CD4-positive, alpha-beta T cell treated with Interleukin-2 at 100 ng/mL for 4 hours (primary cell): ENCODE measurements at places on chromosomes 6 and 20.

- DNase-seq: no peak
Measured at GRCh38 chr6:111585241-111585973, 20.3 kb downstream of the TRAF3IP2 start.

DNA sequence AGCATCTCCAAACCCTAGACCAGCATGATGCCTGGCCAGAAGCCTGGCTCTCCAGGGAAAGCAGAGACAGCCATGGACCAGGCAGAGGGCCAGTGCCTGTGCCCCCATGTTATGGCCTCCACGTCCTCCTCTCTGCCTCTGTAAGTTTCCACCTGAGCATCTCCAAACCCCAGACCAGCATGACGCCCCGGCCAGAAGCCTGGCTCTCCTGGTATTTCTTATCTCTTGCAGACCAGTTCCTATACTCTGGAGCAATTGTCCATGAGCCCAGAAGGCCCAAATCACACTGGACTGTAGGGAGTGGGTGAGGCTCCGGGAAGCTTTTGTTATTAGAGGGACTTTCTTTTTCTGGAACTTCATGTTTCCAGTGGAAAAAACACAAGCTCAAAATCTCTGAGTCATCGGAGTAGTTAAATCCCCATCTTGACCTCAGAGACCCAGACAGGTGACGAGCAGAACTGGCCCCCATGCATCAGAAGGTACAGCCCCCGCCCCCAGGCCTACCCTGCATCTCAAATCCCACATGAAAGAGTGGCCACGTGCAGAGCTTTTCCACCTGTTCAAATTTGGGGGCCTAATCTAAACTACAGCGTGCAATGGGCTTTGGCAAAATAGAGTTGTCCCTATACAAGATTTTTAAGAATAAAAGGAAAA, 110.2 kb upstream of the FOXQ1 start:
- DNase-seq: no peak

DNA sequence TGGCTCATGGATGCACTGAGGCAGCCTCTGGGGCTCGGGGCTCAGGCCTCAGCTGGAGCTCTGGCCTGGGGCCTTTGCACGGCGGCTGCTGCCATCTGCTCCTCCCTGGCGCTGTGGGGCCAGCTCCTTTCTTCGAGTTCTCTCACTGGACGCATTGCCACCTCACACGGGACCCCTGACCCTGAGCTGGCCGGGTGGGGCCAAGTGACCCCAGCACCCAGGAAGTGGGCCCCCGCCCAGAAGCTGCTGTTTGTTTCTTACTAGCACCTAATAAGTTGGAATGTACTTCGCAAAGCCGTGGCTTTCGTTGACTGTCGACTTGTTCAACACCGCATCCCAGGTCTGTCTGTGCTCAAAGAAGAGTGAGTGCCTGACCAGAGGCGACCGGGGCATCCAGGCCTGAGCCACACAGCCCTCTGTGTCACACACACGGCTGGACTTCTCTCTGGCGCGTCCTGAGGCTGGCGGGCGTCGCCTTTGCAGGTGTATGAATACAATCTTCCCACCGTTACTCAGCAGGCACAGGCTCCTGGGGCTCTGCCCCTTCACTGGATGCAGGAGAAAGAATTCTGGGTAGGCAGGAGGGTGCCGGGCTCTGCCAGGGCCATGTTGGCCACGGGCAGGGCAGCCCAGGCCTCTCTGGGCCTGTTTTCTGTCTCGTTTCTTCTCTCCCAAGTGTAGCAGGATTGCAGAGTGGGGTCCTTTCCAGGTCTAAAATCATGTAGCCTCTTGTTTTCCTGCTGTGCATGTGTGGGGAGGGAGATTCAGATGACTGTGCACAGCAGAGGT, 112.9 kb downstream of the DLL1 start:
- DNase-seq: no peak

- DNase-seq: peak; percentile 50
Measured at GRCh38 chr6:33633462-33634158, 12.5 kb downstream of the ITPR3 start.

DNA sequence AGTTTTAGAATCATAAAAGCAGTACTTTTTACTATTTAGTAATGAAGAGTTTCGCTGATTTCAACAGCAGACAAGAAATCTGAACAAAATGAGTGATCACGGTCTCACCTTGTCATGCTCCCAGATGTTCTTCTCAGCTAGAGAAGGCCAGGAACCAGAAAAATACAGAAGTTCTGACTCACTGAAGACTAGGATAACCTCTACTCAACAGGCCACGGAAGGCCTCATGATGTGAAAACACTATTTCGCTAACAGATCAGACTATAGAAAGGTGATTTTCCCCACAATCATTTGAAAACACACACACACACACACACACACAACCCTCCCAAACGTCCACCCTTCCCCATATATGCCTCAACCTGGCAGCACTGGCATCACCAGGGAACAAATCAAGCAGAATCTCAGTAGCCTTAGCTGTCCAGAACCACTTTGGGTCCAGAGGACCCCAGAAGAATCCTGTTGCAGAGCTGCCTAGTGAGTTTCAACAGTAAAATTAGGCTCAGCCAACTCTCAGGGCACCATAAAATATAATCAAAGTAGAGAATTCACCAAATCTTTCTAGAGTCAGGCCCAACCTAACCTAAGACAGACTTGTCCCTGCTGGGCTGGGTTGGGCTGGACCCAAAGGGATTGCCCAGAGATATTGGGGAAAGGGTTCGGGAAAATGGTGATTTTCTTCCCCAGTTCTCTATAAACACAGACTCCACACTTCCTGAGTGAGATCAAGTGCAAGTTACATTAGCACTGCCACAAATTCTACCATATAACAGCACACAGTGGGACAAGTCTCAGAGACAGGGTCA, 7.9 kb downstream of the EXOC2 start:
- peak; percentile 12 for DNase-seq

DNA sequence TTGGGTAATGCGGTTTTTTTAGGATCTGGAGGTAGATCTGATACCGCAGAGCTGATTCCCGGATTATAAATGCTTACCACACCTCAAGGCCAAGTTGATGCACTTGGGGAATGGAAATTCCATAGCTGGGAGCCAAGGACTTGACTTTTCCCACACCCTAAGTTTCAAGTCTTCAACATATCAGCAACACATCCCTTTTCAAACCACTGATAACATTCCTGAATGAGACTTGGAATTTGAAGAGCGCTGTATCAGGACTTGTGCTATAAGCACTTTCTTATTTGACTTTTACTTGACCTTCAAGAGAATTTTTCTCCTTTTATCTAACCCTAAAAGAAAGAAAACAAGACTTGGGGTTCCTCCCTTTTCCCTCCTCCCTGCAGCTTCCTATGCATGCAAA, 90.6 kb upstream of the NAA20 start:
- no peak for DNase-seq

GRCh38 chr6:89368107-89368506, 15.6 kb upstream of the UBE2J1 start:
- DNase-seq: peak; percentile 64

- DNase-seq: peak; percentile 85
Measured at GRCh38 chr6:35601331-35602132, 87.2 kb downstream of the FKBP5 start.

GRCh38 chr6:4894049-4894448, 109.8 kb downstream of the RPP40 start:
- no peak for DNase-seq

- no peak for DNase-seq
Measured at GRCh38 chr6:145690969-145691368, 44.4 kb downstream of the EPM2A start.

- peak; percentile 48 for DNase-seq
Measured at GRCh38 chr6:151690768-151691562, 116.5 kb upstream of the ESR1 start.

GRCh38 chr6:73169633-73170032, 55.7 kb downstream of the KHDC1L start:
- DNase-seq: no peak

DNA sequence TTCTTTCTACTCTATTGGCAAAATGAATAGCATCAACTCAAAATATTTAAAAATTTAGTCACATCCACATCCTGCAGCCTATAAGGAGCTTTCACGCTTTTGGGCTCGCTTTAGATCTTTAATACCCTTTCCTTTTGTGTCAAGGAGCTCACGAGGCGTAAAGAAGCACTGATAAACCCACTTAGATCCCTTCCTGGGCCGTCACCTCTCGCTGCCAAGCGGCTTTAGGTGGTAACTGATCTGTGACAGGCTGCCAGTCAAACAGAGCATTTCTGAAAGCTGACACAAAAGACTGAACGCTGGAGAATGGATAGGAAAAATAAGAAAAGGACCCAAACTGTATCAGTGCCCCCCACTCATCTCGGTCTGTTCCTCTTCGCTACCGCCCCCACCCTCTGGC, 385.7 kb upstream of the MMS22L start:
- DNase-seq: no peak

DNA sequence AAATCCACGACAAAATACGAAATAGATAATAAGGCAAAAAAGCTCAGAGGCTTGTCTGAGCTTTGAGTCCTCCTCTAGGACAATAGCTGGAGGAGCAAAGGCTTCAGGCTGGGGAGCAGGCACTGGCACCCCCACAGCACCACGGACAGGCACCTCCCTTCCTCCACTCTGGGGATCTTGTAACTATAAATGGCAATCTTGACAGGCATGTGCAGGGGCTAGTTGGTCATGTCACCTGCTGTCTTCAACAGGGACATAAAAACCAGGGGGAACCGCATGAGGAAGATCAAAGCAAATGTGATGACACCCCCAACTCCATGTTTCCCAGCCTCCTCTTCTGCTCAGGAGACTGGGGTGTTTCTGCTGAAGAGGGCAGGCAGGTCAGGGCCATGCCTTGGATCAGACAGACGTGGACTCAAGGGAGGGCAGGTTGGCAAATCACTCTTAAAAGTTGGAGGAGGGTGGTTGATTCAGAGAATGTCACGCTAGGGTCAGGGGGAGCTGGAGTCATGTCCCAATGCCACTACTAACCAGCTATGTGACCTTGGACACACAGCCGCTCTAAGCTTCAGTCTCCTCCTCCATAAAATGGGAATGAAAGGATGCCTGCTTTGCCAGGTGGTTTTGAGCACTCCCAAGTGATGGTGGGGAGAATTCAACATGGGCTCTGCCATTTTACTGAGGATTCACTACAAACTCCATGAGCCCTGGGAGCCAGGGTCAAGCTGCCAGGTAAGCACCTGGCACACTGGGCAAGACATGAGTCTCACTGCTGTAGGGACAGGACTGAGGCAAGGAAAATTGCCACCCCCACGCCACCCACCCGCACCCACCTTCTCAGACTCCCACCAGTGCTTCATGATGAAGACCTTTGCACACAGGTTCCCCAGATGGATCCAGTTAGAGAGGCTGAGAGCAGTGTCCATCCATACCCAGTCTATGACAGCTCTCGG, 48.0 kb downstream of the NPEPL1 start:
- DNase-seq: no peak

GRCh38 chr20:38143646-38144554, 21.2 kb downstream of the TGM2 start:
- DNase-seq: no peak

DNA sequence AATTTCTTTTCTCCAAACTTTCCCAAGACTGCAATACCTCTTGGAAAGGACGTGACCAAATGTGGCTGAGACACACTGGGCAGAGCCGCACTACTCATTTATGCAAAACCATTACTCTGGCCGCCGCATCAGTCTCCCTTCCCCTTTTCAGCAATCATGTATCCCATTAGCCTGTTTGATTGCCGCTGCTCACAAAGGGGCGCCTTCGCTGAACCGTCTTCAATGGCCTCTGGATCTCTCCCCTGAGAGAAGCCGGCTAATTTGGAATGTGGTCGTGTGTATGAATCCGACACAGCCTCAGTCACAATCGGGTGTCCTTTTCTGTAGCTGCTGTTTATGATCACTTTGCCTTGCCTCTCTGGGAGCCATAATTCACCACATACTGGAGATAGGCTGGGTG, 361.1 kb downstream of the ZFAND3 start:
- DNase-seq: no peak

- no peak for DNase-seq
Measured at GRCh38 chr6:139114746-139115145, 20.1 kb upstream of the HECA start.

GRCh38 chr6:19391926-19392325, 445.2 kb upstream of the ID4 start:
- no peak for DNase-seq

GRCh38 chr6:166006900-166007301, 160.8 kb downstream of the TBXT start:
- DNase-seq: no peak

DNA sequence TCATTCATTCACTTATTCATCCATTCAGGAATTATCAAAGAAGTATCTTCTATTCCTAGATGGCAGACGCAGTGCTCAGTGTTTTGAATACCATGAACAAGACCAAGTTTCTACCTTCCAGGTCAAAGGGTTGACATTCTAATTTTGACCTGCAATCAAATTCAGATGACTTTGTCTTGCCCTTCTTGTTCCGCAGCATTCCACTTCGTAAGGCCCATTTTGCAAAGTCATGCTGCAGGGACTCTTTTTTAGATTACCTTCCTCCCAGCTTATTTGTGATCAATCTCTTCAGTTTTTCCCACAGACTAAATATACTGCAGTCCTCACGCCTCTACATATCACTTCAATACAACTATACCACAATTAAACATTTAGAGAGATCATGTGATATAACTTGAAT, 7.1 kb upstream of the TAAR1 start:
- no peak for DNase-seq

DNA sequence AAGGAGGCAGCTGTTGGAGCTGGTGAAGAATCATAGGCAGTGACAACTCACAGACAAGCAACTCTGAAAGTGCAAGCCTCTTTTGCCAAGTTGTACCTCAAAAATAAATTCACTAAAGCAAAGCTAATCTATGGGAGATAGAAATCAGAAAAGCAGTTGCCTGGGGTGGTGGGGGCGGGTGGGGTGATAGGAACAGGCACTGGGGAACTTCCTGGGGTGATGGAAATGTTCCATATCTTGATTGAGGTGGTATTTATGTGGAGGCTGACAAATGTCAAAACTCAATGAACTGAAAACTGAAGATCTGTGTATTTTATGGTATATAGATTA, 52.4 kb downstream of the ATP9A start:
- no peak for DNase-seq

DNA sequence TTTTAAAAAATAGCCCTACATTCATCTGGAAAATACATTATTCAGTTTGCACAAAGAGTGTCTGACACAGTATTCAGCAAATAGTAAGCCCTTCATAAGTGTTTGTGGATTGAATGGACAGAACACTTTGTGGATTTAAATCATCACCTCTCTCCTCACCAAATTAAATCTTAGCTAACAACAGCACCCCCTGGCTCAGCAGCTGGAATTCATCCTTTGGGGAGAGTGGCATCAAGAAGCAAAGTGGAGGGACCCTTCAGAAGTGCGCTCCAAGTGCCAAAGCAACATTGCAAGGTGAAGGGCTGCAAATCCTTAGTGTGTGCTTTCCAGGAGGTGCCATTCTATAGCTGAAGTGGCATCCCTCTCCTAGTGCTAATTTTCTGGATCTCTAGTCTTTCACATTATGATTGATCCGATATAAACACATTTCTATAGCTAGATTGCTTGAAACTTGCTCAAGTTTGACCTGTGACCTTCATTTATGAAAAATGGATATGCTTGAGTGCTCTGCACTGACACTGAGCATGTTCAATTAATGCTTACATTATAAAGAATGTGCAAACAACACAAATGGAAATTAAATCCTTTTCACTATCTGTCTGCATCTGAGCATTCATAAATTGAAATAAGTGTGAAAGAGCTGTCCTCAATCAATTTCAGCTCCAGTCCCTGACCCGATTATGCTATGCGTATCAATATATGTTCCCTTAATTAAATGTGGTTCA, 891.7 kb downstream of the C6orf118 start:
- no peak for DNase-seq

GRCh38 chr20:10568032-10568431, 105.8 kb downstream of the JAG1 start:
- DNase-seq: no peak
